Right forelimb (tissue), 1 donor: ENCODE measurements at places on chromosomes 2 and 18.

DNA sequence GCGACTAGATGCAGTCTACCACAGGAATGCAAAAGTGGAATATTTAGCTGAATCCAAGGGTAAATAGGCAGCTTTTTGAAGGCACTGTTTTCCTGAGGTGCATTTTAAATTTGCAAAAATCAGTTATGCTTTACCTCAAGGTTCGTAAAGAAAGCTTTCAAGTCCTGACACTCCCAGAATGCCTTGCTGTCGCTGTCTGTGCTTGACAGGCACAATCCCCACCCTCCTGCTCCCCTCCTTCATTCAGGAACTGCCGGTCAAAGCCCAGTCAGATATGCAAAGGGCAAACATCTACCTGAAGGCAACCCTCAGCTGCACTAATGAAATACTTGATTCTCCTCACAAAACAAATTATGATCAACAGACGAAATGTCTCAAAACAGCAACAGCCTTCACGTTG lies 97.4 kb upstream of the DDX18 start:
- DNase-seq: no peak

- DNase-seq: peak; percentile 93
Observed at GRCh38 chr2:241102239-241102803, at the start of gene MTERF4. Gene MTERF4, minus strand, starts transcription at chr2:241102287. Its CDS starts 14 bp downstream, at chr2:241102273.

- no peak for DNase-seq
Observed at GRCh38 chr2:169868951-169869350, 41.7 kb downstream of the UBR3 start.

GRCh38 chr2:9212010-9212635 lies 5.5 kb downstream of the ASAP2 start:
- no peak for DNase-seq

DNA sequence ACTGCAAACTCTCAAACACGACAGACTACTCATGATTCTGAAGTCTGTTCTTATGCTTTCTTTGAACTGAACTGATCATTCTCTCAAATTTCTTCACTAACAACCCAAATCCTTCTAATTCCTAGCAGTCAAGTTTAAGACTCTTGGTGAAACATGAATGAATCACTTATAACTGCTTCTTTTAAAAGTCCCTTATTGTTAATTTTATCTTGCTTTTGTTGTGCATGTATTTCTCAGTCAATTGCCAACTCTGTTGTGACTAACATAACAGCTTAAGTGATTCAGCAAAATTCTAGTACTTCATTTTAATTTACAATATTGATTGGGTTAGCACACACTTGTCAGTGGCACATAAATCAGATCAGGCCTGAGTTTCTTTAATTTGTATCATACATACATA lies 357.0 kb upstream of the FSIP2 start:
- DNase-seq: no peak

- no peak for DNase-seq
Observed at GRCh38 chr2:85158559-85159273, 25.5 kb downstream of the TCF7L1 start.

DNA sequence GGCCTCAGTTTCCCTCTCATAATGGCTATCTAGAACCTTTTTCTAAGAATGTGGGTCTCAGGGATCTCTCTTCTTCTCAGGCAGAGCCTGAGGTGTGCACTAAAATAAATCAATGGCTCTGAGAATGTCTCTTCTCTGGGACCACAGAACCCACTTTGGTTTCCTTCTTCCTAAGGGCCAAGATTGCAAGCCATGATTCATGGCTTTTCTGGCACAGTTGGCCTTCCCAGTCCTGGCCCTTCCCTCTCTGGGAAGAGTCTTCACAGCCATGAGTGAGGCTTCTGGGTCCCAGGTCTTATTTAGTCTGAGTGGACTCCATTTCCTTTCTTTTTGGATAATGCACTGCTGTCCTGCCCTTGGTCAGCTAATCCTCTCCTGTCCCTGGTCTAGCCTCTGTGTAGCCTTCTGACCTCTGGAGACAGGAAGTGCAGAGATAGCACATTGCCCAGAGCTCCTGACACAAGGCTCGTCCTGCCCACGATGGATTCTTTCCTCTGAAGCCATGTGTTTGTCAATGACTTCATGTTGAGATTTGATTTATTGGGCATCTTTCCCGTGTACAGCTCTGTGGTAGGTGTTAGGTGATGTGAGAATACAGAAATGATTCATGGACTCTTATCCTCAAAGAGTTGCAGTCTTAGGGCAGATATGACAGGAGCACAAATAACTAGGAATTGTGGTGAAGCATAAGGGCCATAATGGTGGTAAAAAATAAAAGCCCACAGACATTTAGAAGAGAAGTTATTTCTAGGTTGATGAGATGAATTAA lies 245.0 kb downstream of the CLIP4 start:
- no peak for DNase-seq

- no peak for DNase-seq
Observed at GRCh38 chr2:200155652-200156051, 150.8 kb upstream of the SPATS2L start.
